Psoas muscle (tissue), 8 donors: ENCODE measurements at places on chromosomes 11 and 22. TPM values are rescaled to one million over a fixed set of nuclear protein-coding genes. Genes with fewer than 3 reads are reported as not detected.
A peak's percentile ranks its signal among the peaks of the same experiment; 100 is the strongest.

- no peak for DNase-seq
Observed at GRCh38 chr11:21412652-21413383, 743.4 kb downstream of the NELL1 start.

- DNase-seq = no peak
Observed at GRCh38 chr11:77353131-77353530, 51.6 kb upstream of the GDPD4 start.

DNA sequence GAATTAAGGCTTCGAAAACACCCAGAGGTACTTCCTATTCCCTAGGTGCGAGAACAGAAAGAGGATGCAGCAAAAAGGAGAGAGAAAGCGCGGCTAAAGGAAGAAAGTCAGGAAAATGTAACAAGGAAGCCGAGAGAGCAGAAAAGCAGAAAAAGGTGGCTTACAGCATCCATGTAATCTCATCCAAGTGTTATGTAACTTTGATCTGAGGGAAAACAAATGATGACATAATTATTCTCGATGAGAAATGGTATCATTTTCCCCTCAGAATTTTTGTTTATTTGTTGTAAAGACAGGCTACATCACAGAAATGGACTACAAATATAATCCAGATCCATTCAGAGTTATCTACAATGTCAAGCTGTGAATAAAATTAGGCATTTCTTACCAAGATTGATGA lies 69.1 kb upstream of the APOA1 start:
- DNase-seq = no peak

GRCh38 chr11:115282923-115283322 lies 221.3 kb downstream of the CADM1 start:
- no peak for DNase-seq

DNA sequence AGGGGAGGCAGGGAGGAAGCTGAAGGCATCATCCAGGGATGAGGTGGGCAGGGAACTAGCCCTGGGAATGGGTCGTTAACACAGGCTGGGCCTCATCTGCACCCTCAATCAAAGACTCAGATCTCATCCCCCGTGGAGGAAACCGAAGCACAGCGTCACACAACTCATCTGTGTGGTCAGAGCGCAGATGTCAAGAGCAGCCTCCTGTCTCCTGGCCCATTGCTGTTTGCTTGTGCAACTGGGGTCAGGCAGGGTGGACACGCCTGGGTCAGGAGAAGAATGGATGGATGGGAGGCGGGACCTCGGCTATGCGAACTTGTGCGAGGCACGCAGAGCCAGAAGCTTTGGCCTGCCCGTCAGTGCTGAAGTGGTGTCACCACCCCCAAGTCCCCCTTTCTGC lies 218.1 kb downstream of the CEP164 start:
- no peak for DNase-seq

GRCh38 chr11:76781807-76782530 lies 1.2 kb upstream of the TSKU start:
- no peak for DNase-seq

DNA sequence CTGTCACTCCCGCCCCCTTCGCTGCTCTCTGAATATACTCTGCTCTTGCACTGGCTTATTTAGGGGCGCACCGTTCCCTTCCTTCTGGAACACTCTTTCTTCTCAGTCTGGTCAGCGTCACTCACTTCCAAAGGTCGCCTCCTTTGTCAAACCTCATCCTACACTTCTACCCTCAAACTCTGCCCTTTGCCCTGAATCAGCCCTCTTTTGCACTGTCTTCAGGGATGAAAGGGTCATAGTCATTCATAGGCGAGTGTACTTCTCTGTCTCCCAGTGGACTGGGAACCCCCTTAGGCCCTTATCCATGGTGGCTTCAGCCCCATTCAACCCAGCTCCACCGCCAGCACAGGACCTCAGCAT lies 15.4 kb downstream of the MOGAT2 start:
- DNase-seq = no peak

DNA sequence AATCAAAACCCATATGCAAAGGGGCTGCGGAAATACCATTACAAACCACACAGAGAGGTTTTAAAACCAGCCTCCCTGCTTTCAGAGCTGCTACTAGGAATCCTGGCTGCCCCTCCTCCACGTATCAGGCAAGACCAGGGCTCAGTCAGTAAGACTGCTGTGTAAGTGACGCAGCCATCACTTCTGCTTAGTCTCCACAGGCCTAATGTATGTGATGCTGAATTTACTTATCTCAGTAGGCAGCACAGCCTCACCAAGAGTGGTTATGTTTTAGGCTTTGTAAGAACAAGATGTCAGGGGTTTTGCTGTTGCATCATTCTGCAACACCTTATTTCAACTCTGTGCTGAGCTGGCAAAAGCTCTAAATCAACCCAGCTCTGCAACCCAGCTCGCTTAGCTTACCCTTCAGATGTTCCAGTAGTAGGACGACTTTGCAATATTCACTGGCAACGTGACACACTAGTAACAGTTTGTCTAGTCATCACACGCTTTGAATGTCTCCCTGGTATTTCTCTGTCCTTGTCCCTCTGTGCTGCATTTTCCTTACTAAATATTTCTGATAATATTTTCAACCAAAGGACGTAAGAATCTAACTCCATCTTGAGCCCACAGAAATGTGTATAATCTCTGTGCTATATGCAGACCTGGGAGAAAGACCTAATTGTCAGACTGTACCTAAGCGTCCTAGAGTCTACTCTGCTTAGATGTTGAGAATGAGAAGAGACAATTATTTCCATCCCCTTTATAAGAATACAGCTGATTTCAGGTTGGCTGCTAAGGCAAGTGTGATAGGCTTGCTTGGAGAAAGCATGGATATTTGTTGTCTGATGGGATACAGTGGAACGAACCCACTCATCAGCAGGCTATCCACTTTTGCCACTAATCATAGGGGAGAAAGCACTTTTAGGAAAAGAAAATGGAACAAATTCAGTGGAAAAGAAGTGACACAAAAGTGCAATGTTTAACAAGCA lies 72.2 kb downstream of the LARGE2 start:
- no peak for DNase-seq

GRCh38 chr11:79352349-79352703 lies 88.5 kb downstream of the TENM4 start:
- no peak for DNase-seq

- DNase-seq = no peak
Observed at GRCh38 chr11:131186629-131187101, 183.8 kb upstream of the NTM start.

- DNase-seq = peak; percentile 47
Observed at GRCh38 chr11:129950101-129951091, 52.2 kb downstream of the PRDM10 start.

DNA sequence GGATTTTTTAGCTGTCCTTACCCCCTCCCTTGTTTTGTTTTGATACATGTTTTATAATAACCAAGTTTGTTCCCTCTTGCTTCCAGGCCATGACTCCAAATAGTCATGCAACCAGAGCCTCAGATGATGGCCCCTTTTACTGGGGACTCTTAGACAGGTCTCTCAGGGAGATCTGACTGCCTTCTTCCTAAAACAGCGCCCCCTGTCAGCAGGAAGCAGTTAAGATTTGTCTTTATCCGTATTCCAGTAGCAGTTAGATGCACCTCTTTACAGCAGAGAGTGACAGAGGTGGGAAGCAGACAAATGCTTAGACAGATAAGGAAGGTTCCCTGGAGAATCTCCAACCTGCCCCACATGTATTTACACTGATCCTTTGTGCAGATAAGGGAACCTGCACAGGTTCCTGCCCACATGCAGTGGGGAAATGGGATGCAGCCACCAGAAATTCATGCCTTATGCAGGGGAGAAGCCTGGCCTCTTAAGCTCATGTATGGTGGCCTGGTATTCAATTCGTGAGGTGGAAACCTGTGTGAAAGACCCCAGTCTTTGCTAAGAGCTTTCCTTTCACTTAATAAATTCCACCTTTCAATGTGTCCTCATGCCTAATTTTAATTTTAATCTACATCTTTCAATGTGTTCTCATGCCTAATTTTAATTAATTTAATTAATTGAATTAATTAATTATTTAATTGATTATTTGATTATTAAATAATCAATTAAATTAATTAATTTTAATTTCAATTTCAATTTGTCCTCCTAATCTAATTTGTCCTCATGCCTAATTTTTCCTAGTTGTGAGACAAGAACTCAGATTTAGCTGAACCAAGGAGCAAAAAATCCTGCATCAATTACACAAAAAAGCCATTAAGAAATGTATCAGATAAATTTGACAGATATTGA lies 11.5 kb upstream of the GLYAT start:
- DNase-seq = no peak

- DNase-seq = peak; percentile 71
Observed at GRCh38 chr11:63738720-63739360, 29.7 kb downstream of the ZFTA start.

DNA sequence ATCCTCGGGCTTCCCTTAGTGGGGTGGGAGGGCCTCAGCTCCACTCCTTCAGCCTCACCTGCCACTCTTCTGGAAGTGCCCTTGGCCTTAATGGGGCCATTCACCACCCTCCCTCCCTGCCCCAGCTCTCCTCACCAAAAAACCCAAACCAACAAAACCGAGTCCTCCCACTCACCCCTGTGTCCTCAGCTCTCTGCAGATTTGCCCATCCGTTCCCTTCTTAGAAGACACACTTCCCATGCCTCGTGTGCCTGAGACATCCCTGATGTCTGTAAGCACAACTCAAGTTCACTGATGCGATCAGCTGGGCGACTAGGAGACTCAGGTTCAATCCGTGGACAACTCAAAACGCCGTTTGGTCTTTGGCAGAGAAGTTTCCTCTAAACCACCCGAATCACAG lies 839.2 kb downstream of the TBC1D22A start:
- DNase-seq = no peak

DNA sequence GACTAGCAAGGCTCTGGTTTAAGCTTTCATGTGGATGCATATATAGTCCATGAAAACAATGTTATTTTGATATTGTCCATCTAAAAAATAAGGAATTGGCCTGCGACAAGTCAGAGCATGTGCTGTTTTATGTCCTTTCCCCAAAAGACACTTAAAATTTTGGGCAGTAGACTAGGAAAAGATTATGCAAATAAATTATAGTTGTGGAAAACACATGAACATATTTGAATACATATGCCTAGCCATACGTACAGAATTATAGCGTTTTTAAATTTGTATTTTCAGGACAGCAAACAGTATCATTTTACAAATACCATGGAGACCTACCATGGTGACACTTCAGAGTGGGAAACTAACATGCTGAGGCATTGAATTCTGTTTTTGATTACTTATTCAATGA lies 113.8 kb upstream of the SLC5A12 start:
- DNase-seq = no peak

GRCh38 chr22:41725510-41726110 lies 26.3 kb downstream of the MEI1 start:
- no peak for DNase-seq

GRCh38 chr22:49779853-49780697 lies 47.6 kb downstream of the BRD1 start:
- peak; percentile 85 for DNase-seq

GRCh38 chr11:66418168-66418985 lies 2.5 kb upstream of the NPAS4 start:
- DNase-seq = peak; percentile 93

DNA sequence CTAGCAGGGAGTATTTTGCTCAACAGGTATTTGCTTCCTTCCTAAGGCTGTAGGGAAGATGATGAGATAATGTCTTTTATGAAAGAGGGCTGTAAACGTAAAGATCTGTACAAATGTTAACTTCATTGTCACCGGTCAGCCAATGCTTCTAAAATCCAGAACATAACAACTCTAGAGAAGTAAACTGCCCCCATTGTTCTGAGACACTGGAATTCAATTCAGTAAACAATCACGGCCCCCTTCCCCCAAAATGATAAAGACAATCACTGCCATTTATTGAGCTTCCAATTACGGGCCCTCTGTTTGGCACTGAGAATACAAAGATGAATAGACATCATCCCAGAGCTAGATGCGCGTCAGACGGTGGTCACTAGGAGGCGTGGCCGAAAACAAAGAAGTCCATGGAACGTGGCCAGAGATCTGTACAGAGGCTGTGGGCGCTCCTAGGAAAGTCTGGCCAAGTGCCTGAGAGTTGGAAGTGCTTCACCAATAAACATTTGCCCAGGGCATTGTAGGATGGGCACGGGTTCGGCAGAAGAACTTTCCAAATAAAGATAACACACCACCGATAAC lies 576 bp downstream of the TMEM258 start:
- DNase-seq = peak; percentile 61

DNA sequence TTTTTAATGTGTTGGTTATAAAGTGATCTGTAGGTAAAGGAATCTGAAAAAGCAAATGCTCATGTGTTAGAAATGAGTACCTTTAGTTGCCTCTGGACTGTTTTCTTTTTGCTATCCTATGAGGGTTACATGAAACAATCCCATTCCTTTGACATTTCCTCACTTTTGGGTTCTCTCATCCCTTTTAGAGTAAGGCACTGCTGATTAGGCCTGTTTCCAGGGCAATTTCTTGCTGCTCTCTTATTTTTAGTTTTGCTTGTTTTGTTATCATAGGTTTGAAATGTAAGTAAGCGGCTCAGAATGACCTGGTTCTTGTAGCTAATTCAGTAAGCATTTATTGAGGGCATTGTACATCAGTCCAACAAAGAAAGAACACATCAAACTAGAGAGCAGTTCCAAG lies 138.9 kb downstream of the DDX10 start:
- DNase-seq = no peak

- DNase-seq = no peak
Observed at GRCh38 chr11:579830-580601, 3.7 kb downstream of the PHRF1 start.

- no peak for DNase-seq
Observed at GRCh38 chr22:24512043-24512442, 16.9 kb downstream of the UPB1 start.

DNA sequence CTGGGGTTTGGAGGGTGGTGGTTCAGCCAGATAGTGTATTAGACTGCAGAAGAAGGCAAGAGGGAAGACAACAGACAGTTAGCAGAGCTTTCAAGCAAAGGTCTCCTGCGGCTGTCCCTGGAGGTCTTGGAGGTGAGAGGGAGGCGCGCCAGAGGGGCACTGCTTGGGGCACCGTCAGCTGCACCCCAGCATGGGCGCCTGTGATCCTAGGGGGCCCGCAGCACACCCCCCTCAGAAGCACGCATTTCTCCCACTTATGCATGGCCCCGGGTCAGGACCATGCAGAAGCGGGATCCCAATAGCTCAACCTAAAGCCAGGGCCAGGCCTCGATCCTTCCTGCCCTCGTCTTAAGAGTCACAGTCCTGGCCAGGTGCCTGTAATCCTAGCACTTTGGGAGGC lies 26.5 kb downstream of the FGF4 start:
- DNase-seq = no peak

- DNase-seq = no peak
Observed at GRCh38 chr11:106391771-106392420, 314.4 kb downstream of the AASDHPPT start.

MYBPC3 gene
- total RNA-seq = 0.50 TPM

ARRB1 gene
- 9.0 TPM for total RNA-seq

GAB4 gene
- total RNA-seq = not detected

SELENOH gene
- total RNA-seq = 67.0 TPM

FAR1 gene
- total RNA-seq = 35.4 TPM

TRMT112 gene
- total RNA-seq = 78.1 TPM

EFCAB6 gene
- 0.34 TPM for total RNA-seq

HTR3B gene
- total RNA-seq = not detected

EIF3D gene
- 102 TPM for total RNA-seq

RGL4 gene
- not detected for total RNA-seq

PNPLA5 gene
- not detected for total RNA-seq

MRPL23 gene
- 49.8 TPM for total RNA-seq

SLC35C1 gene
- total RNA-seq = 6.3 TPM

FXYD6 gene
- total RNA-seq = 27.9 TPM
